ENCODE measurements at places on chromosomes 12 and 14.

DNA sequence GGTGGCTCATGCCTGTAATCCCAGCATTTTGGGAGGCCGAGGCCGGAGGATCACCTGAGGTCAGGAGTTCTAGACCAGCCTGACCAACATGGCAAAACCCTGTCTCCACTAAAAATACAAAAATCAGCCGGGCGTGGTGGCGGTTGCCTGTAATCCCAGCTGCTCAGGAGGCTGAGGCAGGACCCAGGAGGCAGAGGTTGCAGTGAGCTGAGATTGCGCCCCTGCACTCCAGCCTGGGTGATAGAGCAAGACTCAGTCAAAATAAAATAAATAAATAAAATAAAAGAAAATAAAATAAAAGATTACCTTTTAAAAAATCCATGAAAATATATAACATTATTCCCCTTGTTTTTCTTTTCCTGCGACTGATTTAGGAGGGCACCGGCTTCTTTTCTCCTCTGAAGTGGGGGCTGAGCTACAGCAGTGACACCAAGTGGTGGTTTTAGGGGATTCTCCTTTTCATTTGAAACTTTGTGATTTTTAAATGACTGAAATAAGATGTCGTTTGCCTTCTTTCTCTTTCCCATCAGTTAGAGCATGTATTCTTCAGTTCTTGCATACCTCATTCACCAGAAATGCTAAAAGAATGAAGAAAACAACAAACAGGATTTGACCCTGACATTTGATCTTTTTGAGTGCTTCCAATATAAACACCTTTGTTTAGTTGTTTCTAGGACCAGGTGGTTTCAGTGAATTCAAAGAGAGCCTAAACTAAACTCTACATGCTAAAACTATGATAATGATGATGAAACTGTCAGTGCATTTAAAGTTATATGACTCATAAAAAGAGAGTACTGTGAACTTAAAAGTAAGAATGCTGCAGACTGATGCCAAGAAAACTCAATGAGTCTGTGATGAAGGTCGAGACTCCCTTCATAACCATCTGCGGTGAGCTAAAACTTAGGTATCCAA is 22.6 kb upstream of the PKP2 start:
- no peak for DNase-seq

GRCh38 chr12:118312578-118312977 is 60.1 kb downstream of the TAOK3 start:
- no peak for DNase-seq

GRCh38 chr12:130813436-130813835 is 25.6 kb downstream of the STX2 start:
- no peak for DNase-seq

DNA sequence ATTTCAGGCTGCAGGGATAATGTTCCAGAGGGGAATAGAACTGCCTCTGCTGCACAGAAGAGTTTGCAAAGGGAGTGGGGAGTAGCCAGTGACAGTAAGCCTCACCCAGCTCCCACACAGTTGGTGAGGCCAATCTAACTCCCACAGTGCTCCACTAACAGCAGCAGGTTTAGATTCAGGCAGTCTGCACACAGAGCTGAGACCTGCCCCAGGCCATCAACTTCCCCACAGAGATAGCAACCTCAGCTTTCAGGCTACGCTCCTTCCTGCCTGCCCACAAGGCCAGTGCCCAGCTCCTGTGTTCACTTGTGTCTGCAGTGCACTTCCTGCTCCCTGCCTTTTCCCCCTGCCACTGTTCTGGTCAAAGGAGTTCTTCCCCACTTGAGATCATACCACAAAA is 107.5 kb downstream of the TBC1D30 start:
- DNase-seq = no peak

- no peak for DNase-seq
Observed at GRCh38 chr12:123151457-123152454, 866 bp upstream of the PITPNM2 start.

DNA sequence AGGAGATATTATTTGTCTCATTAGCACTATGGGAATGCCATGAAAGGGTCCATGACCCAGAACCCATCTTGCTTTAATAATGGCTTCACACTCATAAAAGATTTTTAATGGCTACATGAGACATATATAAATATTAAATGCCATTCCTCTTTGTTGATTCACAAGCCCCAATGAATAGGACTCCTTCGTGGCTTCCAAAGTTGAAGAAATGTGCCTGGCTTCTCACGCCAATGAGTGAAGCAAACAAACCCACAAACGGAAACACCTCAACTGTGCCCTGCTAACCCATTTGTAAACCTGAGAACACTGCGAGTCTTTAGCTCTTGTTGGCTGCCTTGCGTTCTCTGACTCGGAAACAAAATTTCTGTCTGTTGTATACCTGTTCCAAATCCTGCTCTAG is 381.7 kb upstream of the DDHD1 start:
- DNase-seq = no peak

DNA sequence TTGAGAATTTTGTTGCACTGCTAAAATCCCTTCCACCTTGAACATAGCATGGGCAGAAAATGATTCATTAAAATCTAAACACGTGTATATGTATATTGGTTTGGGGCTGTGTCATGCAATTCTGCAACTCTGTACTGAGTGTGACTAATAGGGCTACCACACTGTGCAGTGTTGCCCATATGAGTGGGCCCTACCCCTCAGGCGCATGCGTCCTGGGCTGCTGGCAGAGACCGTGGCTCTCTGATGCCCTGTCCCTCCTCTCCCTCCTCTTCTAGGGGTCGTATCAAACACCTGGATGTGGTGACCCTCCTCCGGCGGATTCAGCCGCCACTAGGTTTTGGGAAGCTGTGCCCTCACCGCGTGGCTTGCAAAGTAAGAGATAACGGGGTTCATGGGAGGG is 128.4 kb upstream of the FKBP4 start:
- no peak for DNase-seq

- no peak for DNase-seq
Observed at GRCh38 chr12:79983986-79984620, 49.2 kb upstream of the PPP1R12A start.

DNA sequence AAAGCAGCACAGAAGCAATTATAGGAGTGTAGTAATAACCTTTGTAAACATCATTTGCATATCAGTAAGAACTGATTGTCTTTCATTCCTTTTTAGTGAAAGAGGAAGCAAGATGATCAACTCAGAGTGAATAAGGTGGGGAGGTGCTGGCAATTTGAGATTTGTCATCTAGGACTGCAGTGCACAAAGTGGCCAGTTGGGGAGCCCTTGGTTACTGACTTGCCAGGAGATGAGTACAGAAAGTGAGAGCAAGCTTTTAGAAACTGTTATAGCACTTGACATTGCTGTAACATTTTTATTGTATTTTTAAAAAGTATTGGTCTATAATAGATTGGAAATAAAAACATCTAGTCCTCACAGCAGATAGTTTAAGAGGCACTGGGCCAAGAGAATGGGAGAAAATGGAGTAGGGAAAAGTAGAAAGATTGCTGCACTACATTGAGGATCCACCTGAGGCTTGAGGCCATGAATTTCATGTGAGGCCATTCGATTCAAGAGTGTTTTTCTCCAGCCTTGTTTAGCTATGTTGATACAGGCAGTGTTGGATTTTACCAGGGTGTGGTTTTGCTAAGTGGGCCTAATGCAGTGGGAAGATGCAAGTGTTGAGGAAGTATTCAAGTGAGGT is 98.2 kb downstream of the SNAPC1 start:
- DNase-seq = no peak

GRCh38 chr12:60059180-60059579 is 463.4 kb downstream of the SLC16A7 start:
- no peak for DNase-seq

GRCh38 chr12:124208489-124208888 is 86.4 kb upstream of the RFLNA start:
- no peak for DNase-seq

DNA sequence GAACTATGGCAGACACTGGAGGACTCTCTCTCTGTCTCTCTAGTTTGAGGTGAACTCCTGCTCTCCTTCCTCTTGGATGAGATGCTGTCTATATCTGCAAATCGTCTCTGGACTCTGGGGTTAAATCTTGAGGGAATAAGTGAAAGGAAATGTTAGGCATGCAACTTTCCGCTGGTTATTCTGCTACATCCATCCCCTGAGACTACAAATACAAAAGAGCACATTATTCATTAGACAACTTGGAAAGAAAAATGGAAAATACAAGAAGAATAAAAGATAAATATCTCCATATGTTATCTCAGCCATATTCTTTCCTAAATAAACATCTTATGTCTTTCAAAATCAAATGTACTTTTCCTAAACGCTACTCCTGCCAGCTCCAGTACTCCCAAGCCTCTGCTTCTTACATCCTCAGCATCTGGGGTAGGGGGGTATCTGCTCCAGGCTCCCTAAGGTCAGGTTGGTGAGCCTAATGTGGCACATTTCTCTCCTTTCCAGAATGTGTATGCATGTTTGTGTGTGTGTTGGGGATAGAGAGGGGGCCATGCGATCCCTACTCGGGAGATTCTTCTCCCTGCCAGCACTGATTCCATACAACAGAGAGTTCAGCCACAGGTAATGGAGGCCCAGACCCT is 102.9 kb upstream of the FSCB start:
- no peak for DNase-seq

GRCh38 chr12:81588235-81589008 is 170.7 kb downstream of the PPFIA2 start:
- no peak for DNase-seq

DNA sequence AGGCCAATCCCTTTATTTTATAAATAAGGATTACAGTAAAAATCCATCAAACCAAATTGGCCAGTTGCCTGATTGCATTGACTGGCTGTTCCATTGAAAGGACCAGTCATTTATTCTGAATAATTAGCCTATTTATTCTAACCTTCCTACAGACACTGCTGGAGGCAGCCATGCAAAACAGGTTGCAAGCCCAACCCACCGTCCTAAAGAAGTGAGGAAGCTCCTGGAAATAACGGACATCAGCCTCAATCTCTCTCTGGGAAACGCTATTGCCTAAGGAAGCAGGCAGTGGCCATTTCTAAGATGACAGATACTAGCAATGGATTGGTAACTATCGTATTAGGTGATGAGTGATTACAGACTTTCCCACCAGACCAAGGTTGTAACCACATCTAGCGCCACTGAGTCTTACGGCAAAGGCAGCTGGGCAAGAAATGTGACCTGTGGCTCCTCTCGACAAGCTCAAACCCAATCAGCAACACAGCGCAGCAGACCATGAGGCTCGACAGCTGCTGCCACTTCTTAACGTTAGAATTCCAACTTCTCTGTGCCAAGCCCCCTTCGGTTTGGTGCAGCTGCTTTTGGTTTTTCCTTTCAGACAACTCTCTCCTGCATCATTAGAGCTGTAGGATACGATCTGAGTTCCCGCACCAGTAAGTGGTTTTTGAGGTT is 134.2 kb downstream of the KCNK10 start:
- no peak for DNase-seq
